ENCODE measurements at places on chromosomes 4 and X.

GRCh38 chrX:21126661-21127060 is 247.6 kb upstream of the CNKSR2 start:
- DNase-seq = no peak

DNA sequence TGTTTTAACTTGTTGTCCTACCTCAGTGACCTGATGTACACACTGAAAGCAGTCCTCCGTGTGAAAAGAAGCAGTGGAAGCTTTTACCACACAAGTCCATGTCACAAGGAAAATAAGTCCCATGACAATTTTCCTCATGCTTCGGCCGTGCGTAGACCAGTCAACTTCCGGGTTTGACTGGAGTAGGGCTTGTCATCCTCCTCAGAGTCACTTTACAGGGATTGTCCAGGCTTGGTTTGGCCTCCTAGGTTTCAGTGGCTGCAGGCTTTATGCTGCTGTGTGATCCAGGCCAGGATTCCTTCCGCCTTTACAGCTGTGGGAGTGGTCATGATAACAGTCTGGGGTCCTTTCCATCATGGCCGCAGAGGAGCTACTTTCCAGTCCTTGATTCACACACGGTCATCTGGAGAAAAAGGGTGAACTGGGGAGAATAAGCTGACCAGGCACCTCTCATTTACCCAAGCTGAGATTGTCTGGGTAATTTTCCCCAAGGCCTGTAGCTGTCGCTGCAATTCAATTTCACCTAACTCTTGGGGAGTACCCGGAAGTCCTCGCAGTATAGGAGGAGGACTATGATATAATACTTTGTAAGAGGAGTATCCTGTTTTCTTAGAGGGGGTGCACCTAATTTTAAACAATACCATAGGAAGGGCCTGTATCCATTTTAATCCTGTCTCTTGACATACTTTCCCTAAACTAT is 206.1 kb upstream of the KLF8 start:
- DNase-seq = no peak

GRCh38 chrX:122238801-122239200 is 945.3 kb upstream of the GRIA3 start:
- DNase-seq = peak; percentile 9

- no peak for DNase-seq
Observed at GRCh38 chrX:119996069-119996468, 52.5 kb upstream of the NKAP start.

GRCh38 chr4:39608451-39608850 is 30.2 kb downstream of the SMIM14 start:
- no peak for DNase-seq

DNA sequence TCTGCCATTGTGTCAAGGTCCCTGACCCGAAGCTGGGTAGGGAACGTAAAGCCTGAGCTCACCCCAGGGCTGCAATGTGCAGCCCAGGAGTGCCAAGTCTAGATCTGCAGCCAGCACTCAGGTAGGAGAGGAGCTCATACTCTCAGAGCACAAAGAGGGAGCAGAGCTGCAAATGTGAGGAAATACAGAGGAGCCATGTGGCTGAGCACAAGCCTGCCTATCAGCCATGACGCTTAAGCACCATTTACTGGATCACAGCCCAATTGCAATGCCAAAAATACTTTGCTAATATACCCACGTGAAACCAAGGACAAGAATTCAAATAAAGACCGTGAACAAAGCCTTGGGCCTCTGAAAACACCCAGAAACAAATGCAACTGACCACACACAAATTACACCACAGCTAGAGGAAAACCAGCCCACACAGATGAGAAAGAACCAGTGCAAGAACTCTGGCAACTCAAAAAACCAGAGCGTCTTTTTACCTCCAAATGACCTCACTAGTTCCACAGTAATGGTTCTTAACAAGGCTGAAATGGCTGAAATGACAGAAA is 69.0 kb upstream of the HPF1 start:
- DNase-seq = no peak

DNA sequence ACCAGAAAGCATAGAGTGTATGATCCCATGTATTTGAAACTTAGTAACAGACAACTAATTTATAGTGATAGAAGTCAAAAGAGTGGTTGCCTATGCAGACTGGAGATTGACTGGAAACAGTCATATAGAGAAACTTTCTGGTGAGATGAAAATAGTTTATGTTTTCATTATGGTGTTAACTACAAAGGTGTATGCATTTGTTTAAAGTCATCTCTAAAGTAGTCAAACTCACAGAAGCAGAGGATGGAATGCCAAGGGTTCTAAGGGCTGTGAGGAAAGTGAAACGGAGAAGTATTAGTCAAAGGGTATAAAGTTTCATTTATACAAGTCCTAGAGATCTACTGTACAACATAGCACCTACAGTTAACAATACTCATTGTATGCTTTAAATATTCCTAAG is 45.8 kb downstream of the ENOX2 start:
- no peak for DNase-seq

- DNase-seq = peak; percentile 26
Observed at GRCh38 chr4:128601991-128602695, 207.4 kb upstream of the JADE1 start.

- DNase-seq = peak; percentile 29
Observed at GRCh38 chr4:36351082-36351666, 69.8 kb downstream of the DTHD1 start.

DNA sequence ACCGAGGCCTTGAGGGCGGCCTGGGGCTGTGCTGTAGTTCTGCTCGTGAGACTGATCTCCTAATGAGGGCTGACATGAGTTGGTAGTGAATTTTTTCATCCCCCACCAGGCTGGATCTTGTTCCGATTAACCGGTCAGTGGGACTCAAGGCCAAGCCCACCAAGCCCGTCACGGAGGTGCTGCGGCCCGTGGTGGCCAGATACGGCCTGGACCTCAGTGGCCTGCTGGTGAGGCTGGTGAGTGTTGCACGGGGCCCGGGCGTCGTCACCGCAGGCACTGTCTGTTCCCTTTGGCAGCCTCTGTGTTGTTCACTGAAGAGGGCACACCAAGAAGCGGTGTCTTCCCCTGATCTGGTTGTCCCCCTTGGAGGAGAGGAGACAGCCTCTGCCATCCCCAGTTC is 18.4 kb upstream of the HGFAC start:
- no peak for DNase-seq

- DNase-seq = peak; percentile 28
Observed at GRCh38 chrX:110992611-110993010, 103.4 kb upstream of the PAK3 start.

DNA sequence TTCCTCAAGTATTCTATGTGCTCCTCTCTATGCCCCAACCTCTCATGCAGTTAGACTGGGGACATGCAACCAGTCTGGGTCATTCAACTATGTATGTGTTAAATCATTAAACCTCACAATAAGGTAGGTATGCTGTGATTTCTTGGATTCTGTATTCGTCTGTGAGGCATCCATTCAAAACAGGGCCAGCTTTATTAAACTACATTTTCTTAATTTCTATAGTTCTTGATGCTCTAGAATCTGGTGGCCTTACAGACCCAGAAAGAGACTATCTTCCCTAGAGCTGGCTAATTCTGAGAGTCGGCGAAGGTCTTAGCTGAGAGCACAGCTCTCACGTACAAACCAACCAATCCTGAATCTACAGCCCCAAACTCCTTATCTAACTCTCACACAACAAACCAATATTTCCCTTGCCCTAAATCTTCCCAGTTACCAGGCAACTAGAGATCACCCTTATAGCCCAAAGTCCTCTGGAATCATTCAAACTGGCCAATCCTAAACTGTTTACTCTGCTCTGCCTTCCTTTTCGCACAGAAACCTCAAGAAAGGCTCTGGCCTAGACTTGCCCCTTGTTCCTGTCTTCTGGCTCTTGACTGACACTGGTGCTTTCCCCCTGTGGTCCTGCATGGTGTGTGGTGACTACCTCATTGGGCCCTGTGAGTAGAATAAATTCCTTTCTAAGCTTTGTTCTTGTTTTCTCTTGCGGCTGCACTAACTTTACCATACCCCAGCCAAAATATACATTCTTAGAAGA is 203.5 kb upstream of the TET2 start:
- no peak for DNase-seq

- DNase-seq = peak; percentile 78
Observed at GRCh38 chr4:5750052-5750945, 39.3 kb downstream of the EVC start.

DNA sequence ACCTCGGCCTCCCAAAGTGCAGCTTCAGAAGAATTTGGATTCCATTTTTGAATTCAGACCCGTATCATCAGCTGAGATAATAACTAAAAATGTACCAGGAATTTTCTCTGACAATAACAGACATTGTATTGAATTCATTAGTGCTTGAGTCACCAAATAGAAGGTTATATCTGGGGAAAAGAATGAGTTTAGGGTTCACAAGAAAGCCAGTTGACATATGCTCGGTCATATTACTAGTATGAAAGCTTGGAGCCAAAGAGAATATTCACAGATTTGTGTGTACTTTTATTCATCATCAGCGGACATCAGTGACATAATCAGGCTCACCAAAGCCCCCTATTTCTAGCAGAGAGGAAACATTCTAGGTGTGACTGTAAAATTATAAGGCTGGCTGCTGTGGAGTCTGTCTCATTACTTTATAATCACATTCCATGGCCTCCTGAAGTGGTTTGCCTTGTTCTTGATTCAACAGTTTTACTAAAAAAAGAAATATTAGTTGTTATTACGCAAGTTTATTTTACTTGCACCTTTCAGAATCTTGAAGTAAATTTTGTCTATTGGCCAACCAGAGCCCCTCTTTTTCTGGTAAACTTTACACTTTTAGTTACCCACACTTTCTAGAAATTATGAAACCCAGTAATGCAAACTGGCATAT is 14.6 kb upstream of the DCTD start:
- peak; percentile 46 for DNase-seq

DNA sequence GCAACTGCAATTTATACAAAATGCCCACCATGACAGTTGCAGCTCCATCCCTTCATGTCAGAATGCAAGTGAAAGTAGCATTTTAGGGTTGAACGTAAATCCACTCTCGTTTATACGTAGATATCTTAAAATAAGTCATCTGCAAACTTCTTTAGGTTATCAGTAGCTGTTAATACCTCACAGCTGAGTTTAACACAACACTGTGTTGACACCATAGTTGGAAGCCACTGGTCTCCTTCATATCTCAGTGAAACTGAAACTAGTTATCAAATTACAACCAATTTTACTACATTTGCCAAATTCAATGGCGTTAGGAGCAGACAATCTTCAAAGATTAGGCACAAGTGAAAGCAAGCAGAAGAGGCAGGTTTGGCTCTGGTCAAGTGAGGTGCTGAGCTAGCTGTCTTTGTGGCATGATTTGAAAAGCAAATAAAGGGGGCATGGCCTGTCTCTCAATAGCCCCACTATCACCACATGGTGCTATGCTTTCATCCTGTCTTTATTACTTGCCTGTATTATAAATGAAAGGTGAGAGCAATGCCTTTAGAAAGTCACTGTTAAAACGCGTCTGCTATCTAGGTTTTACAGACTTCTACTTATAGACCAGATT is 12.3 kb downstream of the PPP3CA start:
- DNase-seq = no peak

DNA sequence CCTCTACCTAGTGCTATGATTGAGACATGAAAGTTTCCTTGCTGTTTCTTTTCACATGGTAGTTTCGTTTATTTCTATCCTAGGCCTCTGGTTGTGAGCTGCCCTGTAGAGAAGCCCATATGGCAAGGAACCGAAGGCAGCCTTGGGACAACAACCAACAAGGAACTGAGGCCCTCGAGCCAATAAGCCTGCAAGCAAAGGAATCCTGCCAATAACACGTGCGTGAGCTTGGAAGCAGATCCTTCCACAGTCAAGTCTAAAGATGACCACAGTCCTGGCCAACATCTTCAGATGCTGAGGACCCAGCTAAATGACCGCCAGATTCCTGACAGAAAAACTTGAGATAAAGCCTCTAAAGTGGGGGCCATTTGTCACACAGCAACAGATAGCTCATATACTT is 100.4 kb upstream of the FAM9B start:
- no peak for DNase-seq

DNA sequence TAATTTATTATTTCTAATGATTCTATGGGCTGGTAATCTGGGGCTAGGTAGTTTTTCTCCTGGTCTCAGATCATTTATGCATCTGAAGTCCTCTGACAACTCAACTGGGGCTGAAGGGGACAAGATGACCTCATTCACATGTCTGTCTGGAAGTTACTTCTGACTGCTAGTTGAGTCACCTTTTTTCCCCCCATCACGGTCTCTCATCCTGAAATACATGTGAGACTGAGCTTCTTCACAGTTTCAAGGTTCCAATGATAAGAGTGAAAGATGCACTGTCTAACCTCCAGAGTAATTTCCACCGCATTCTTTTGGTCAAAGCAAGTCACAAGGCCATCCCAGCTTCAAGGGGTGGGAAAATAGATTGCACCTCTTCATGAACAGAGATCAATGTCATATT is 356.7 kb upstream of the RPS6KA3 start:
- DNase-seq = peak; percentile 5

DNA sequence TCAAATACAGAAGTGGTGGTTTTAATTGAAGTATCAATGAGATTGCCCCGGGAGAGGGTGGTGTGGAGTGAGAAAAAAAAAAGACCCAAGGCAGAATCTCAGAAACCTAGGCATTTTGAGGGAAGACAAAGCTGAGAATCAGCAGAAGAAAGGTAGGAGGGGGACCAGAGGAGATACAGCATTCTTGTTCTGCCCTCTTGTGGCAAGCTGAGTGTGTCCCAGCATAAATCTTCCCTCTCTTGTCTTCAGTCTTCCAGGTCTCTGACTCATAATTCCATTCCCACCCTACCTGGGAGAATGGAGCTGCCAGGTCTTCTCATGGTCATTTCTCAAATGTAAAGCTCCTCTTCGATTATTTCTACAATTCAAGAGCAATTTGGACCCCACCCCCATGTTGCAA is 32.7 kb upstream of the MAGED1 start:
- DNase-seq = peak; percentile 33

DNA sequence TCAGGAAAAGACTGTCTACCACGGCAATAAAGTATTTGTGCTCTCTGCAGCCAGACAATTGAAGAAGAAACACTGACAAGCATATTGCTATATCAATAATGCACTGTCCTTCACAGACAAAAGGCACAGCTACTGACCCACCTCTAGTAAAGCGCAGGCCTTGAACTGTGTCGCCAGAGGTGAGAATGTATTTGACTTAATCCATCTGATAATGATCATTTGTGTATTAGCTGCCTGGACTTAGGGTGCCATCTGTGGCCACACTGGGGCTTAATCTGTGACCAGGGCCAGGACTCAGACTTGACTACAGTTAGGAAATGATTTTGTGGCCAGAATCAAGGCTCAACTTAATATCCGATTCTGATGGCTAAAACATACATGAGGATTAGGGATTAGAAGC is 260.4 kb downstream of the SMARCA1 start:
- no peak for DNase-seq

DNA sequence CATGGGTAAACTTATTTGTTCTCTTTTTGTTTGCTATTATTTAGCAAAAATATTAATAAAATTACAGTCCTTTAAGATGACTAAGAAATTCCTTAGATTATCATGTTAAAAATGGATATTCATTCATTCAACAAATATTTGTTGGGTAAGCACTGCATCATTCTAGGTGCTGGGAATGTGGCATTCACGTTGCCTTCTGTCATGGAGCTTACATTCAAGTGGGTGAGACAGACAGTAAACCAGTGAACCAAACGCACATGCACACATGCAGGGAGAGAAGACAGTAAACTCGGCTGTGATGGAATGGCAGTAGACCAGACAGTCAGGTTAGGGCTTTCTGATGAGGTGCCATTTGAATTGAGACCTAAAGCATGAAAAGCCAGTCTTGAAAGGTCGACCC is 91.8 kb downstream of the STOX2 start:
- peak; percentile 38 for DNase-seq

- DNase-seq = no peak
Observed at GRCh38 chr4:8577046-8577445, 3.1 kb upstream of the GPR78 start.

- no peak for DNase-seq
Observed at GRCh38 chr4:165662341-165662740, 210.7 kb upstream of the TLL1 start.

Measured in GM03348 (cell line).